NCI-H2227 treated with DMSO at 0.1 percent for 48 hours (cell line): ENCODE measurements at places on chromosomes 5 and 9.

GRCh38 chr9:86684148-86684547 is 263.2 kb downstream of the GAS1 start:
- no peak for DNase-seq

DNA sequence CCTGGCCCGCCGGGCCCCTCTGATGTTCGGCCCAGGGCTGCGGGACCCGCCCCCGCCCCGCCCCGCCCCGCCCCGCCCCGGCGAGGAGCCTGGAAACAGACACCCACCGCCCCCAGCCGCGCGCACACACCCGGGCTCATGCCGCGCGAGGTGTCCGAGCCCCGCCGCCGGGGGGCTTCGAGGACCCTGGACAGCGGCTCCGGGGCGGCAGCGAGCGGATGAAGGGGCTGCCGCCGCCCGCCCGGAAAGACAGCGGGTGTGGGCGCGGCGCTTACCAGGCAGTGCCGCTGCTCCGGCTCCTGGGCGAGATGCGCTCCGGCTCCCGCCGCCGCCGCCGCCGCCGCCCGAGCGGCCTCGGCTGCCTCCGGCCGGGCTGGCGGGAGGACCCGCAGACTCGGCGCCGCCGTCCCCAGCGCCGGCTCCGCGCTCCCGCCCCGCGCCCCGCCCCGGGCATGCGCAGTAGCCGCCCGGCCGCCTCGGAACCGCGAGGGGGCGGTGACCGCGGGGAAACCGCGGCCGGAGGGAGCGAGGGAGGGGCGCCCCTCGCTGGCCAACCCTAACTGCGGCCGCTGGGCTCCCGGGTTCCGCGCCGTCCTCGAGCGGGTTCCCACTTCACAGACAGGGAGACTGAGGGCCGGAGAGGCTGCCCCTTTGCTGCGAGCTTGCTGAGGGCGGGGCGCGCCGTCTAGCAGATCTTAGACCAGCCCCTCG is at the start of gene GPRIN1:
Gene GPRIN1 (minus strand): TSS at position 433 of the 711 bp plus-strand sequence. CDS start 10,322 bp downstream, outside the sequence.
- DNase-seq: peak; percentile 46

DNA sequence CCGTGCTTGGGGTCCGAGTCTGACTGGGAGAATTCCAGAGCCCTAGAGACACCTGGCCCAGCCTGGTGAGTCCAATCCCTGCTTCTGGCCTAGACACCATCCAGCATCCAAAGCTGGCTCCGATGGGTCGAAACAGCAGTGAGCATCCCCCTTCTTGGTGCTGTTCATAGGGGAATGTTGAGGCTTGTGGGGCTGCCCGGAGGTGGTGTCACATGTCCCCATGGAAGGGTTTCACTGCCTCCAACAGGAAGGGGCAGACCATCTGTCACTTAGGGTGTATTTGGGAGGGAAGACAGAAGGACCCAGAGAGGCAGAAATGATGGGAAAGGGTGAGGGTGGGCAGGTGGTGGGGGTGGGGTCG is 13.9 kb downstream of the C9orf50 start:
- DNase-seq: no peak

GRCh38 chr9:27427272-27427643 is 96.8 kb upstream of the IFNK start:
- no peak for DNase-seq

DNA sequence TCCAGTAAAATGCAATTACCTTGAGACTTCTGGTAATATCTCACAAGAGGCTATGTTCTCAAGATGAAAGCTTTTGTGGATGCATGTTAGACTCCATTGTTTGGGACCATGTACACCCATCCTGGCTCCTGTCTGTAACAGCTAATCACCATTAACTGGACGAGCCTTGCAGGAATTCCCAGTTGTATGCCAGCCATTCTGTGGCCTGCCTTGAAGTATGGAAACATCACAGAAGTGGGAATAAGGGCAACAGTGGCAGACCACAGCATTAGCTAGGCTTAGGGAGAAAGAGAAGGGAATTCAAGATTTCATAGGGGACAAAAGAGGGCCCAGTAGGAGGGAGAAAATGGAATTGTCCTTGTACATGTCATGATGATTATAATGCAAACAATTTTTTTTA is 79.0 kb downstream of the RORB start:
- DNase-seq: no peak

DNA sequence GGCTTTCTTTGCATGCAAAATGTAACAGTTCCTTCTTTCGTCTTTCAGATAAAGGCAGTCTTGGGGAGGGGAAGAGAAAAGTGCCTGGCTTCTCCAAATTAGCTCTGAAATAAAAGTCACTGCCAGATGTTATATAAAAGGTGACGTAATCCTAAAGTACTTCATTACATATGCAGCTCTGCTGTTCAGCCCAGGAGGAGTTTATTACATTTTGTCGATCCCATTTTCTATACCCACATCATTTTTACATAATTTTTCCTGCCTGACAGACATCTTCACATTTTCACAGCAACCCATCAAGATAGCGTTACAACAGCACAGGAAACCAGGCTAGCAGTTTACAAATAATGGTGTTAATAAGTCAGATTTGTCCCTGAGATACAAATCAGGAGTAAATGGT is 86.7 kb upstream of the SLC30A5 start:
- no peak for DNase-seq

- DNase-seq: no peak
Observed at GRCh38 chr9:120643061-120643460, 63.1 kb upstream of the CDK5RAP2 start.

GRCh38 chr9:78297672-78297961 is 692 bp downstream of the PSAT1 start:
- DNase-seq: peak; percentile 24

GRCh38 chr5:31182136-31182535 is 11.3 kb upstream of the CDH6 start:
- no peak for DNase-seq

DNA sequence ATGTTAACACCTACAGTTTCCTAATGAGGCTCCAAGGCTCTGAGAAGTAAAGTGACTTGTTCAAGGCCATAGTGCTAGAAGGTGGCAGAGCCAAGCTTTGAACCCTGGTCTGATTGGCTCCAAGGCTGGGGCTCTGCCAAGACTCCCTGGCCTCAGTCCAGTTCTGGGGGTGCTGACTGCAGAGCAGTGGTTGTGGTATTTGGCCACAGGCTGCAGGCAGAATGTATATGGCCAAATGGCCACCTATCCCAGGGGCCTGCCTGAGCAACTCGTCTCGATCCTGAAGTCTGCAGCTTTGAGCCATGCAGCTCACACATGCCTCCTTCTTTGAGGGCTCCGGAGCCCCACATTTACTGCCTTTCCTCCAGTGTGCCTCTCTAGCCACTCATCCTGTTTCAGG is 9.7 kb upstream of the NEK6 start:
- no peak for DNase-seq

GRCh38 chr5:124572971-124573370 is 173.5 kb downstream of the ZNF608 start:
- peak; percentile 12 for DNase-seq

DNA sequence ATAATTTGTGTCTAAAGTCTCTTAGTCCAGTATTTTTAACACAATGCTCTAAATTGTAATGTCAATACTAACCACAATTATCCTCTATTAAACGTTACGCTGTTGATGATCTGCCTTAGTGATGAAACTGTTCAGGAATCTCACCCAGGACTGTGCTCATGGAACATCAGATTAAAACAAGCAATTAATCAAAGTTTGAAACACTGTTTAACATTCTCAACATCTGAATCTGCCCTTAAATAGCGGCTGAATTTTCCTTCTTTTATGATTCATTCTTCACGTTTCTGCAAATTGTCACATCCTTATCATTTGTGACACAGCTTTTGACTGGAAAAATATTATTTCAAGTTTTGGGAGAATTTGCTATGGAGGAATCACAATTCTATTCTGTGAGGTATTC is 113.8 kb downstream of the MARCHF11 start:
- DNase-seq: no peak

- no peak for DNase-seq
Observed at GRCh38 chr5:61746831-61747575, 414.9 kb downstream of the ZSWIM6 start.

GRCh38 chr9:12875191-12875590 is 100.4 kb downstream of the LURAP1L start:
- DNase-seq: no peak

GRCh38 chr5:73506459-73506955 is 8.3 kb downstream of the BTF3 start:
- no peak for DNase-seq

DNA sequence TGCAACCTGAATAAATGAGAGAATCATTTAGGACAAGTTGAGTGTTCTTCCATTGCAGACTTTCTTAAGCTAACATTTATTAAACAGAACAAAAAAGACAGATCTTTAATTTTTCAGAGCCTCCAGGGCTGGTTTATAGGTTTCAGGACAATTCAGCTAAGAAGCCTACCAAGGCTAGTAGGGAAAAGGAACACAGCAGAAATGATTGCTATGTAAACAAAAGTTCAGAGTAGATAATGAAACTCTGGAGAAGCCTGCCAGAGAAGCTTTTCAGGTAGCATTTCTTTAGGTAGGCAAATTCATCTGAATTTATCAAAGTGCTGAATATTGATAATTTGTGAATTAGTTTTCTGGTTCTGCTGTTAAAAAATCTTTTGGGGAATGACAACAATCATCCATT is 264.2 kb downstream of the DEPDC1B start:
- no peak for DNase-seq

DNA sequence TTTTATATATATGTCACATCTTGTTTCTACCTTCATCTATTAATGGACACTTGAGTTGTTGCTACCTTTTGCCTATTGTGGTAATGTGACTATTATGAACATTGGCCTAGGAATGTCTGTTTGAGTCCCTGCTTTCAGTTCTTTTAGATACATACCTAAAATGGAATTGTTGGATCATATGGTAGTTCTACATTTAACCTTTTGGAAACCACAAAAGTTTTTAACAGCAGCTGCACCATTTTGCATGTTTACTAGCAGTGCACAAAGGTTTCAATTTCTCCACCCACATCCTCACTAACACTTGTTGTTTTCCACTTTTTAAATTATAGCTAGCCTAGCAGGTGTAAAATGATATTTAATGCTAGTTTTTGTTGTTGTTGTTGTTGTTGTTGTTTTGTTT is 88.4 kb downstream of the GALNT10 start:
- DNase-seq: no peak

DNA sequence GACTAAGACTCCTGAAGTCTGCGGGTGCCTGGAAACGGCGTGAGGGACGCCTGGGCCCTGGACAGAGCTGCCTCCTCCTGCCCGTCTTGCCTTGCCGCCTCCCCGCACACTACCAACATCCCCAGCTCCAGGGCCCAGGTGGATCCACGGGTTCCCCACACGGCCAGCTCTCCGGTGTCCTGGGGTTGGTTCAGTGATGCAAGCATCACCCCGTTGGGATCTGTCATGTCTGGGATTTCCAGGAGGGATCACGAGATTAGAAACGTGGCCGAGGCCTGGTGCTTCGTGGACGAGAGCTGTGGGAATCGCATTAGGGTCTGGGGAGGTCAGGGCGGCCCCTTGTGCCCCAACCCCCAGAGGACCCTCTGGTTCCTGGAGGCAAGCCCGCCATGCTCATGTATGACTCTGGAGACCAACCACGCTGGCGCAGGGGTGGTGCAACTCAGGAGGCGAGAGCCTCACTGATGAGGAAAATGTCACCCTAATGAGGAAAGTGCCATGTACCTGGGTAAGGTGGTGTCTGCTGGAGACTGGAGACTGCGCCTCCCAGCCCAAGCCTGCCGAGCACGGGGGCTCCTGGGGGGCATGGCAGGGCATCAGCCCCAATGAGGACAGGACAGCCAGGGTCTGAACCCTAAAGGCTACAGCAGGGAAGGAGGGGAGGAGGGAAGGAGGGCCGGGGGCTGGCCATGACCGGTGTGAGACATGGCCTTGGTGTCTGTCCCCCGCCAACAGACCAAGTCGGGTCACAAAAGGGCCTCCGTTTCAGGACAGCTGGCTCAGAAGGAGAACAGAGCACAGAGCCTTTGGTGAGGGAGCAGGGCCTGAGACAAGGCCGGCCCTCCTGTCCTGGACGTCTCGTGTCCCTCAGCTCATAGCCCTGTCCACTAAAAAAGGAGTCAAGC is 31.9 kb upstream of the SLC6A19 start:
- no peak for DNase-seq

DNA sequence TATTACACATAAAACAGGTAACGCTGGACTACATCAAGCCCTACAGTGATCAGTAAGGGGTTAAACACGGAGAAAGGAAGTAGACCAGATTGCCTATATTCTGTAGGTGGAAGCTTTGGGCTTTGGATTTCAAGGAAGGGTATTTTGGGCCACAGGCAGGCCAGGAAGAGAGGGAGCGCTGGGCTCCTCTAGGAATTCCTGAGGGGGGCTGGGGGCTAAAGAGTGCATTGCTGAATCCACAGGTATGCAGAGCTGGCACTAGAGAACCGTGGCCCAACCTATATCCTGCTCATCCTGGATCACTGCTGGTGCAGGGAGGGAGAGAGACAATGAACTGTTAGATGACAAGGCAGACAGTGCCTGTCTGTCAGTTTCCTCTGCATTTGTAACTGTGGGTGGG is 367.1 kb downstream of the CSNK1G3 start:
- DNase-seq: no peak

DNA sequence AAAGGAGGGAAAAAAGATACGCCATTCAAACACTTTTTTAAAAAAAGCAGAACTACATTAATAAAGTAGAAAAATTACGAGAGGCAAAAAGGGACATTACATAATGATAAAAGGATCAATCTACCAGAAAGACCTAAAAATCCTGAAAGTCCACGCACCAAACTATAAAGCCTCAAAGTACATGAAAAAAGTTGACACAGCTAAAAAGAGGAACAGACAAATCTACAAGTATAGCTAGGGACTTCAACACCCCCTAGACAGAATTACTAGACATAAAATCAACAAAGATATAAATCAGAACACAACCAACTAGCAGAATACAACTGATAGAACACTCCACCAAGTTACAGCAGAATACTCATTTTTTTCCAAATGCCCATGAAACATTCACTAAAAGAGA is 11.1 kb downstream of the CAMSAP1 start:
- no peak for DNase-seq

- DNase-seq: no peak
Observed at GRCh38 chr5:78490709-78491485, 130.5 kb downstream of the SCAMP1 start.

DNA sequence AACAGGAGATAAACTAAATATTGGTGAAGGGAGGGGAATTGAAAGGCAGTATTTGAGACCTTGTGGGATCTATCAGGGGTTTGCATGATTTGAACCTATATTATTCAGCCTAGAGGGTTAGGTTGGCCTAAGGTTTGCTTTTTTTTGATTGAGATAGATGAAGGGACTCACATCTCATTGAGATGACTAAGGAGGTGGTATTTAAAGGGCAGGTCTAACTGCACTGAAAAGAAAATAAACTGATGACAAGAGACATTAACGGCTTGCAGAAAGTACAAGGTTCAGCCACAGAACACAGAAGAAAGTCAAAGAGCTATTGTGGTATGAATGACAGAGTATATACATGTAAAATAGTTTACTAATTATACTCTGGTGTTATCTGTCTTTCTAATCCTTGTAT is 412.7 kb downstream of the CDH10 start:
- DNase-seq: no peak

DNA sequence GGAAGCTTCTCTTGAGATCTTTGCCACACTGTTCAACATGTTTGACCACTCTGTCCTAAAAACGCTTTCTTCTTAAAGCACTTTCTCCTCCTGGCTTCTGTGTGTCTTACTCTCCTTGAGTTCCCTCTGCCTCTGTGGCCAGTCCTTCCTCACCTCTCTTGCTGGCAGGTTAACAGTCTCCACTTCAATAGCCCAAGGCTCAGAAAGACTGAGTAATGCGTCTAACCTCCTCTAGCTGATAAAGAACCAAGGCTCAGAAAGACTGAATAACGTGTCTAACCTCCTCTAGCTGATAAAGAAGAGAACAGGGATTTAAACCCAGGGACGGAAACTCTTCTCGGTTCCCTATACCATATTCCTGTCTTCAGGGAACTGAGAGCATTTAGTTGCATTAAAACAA is 205.2 kb downstream of the AOPEP start:
- DNase-seq: no peak
